NCI-H226 (cell line): ENCODE measurements at places on chromosomes 1 and 21.

DNA sequence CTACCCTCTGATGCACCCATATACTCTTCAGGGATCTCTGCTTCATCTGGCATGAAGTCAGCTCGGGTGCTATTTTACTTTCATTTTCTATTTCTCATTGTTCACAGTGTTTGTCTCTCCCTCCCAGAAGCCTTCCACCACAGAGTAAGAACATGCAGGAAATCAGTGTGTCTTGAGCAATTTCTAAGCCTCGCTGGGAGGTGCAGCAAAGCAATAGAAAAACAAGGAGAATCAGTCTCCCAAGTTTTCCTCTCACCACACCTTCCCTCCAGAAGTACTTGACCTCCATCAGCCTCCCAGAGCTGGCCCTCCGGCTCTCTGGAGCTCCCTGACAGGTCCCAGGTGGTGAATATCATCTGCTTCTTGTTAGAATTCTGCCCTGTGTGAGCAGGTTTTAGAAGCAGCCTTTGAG lies 594.7 kb upstream of the CAMK1G start:
- peak; percentile 59 for DNase-seq

GRCh38 chr1:26126321-26127084 lies 14.9 kb downstream of the PDIK1L start:
- peak; percentile 93 for DNase-seq

- no peak for DNase-seq
These were observed 148.5 kb upstream of the CHRM3 start for GRCh38 chr1:239237912-239238311.

DNA sequence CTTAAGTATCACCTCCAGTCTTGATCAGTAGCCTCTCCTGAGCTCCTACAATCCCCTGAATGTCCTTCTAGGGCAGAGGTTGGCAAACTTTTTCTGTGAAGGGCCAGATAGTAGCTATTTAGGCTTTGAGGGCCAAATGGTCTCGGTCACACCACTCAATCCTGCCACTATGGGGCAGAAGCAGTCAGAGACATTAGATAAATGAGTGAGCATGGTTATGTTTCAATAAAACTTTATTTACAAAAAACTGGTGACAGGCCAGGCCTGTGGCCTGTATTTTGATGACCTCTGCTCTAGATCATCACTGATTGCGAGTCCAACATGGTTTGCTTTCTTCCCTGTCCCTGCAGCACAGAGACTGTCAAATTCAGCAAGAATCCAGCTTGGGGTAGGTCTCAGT lies 36.3 kb downstream of the LRP8 start:
- DNase-seq = no peak

- no peak for DNase-seq
These were observed 55.5 kb upstream of the RGS5 start for GRCh38 chr1:163258181-163258580.

DNA sequence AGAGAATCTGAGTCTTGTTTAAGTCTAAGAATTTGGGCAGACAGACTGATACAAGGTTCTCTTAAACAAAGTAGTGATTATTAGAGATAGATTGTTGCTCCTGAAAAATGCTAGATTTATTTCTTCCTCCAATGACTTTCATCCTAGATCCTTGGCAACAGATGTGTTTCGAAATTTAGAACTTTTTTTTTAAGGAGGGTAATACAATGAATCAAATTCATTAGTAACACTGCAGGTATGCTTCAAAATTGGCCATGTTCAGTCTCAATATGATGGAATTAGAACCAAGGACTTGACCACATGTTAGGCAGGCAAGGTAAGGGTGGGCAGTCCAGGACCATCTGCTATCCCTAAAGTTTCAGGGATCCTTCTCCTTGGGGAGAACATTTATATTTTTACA lies 4.5 kb upstream of the LCE1F start:
- no peak for DNase-seq

GRCh38 chr1:23394684-23395083 lies 25.0 kb upstream of the ZNF436 start:
- DNase-seq = no peak

GRCh38 chr1:67716800-67717199 lies 31.8 kb downstream of the GADD45A start:
- DNase-seq = peak; percentile 47

DNA sequence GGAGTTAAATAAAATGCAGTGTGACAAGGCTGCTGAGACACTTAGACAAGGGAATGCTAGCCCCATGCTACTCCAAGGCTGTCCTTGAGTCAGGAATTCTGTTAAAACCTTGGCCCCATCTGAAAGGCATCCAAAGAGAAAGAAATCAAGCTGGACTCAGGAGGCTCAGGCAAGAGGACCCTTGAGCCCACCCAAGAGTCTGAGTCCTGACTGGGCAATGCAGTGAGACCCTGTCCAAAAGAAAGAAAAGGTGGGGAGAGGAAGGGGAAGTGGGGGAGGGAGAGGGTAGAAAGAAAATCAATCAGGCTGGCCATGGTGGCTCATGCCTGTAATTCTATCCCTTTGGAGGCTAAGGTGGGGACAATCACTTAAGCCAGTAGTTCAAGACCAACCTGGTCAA lies 26.7 kb downstream of the CLSTN1 start:
- no peak for DNase-seq

DNA sequence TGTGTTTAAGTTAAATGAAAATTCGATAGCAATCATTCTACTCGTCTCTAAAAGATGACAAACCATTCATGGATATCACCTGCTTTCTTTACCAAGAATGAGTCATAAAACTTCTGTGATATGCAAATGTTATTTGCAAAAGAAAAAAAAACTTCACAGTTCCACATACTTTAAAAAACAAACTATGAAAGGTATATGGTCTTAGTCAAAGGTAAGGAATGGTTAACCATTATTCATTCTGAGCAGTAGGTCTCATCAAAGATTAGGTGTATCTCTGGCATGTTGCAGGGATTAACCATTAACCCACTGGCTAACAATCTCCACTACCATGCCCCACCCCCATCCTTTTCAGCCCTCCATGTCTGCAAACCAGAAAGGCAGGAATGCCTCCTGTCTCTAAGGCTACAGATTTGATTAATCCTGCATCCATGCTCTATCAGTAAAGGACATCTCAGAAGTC lies 44.4 kb downstream of the PTPN14 start:
- DNase-seq = peak; percentile 59

GRCh38 chr1:41607808-41608207 lies 123.3 kb upstream of the EDN2 start:
- DNase-seq = no peak

DNA sequence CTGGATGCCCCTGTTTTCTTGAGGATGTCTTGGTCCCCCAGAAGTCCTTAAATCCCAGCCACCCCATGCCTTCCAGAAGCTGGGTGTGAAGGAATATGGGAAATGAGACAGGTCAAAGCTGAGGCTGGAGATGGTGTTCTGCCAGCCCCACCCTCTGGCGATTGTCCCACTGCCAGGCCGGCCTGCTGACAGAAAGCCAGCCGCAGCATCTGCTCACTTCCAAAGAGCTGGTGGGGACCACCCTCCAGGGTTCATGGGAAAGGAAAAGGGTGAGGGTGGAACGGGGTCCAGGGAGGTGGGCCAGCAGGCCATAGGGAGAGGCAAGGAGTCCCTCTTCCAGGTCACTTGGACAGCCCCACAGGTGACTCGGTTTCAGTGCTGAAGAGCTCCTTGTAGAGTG lies 1.9 kb upstream of the LINGO4 start:
- DNase-seq = no peak
